Stimulated activated CD4-positive, alpha-beta T cell treated with anti-CD3 and anti-CD28 coated beads, Interleukin-4, amount 100 ng/mL, for 1 hour (primary cell): ENCODE measurements at places on chromosomes 7 and 10.

DNA sequence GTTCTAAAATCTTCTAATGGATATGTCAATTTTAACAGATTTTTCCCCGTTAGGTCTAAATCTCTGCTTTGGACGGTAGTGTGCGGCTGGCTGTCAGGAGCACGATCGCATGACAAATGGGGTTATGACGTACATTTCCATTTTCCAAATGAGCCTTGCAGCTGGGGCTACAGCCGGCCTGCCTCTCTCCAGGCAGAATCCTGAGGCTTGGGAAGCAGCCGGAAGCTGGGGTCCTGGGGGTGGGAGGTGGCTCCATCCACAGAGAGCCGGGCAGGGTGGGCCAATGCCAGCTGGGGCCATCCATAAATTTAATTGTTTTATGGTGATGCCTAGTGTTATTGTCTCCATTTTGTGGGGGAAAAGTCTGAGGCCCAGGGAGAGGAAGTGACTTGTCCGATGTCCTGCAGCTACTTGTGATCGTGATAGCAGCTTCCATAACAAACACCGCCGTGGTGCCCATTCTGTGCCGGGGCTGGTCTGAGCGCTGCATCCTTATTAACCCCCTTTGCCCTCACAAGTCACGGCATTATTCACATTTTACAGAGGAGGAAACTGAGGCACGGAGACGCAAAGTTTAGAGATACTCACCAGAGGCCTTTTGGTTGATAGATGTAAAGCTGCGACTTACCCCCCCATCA, 53.0 kb upstream of the EBF3 start:
- no peak for DNase-seq

DNA sequence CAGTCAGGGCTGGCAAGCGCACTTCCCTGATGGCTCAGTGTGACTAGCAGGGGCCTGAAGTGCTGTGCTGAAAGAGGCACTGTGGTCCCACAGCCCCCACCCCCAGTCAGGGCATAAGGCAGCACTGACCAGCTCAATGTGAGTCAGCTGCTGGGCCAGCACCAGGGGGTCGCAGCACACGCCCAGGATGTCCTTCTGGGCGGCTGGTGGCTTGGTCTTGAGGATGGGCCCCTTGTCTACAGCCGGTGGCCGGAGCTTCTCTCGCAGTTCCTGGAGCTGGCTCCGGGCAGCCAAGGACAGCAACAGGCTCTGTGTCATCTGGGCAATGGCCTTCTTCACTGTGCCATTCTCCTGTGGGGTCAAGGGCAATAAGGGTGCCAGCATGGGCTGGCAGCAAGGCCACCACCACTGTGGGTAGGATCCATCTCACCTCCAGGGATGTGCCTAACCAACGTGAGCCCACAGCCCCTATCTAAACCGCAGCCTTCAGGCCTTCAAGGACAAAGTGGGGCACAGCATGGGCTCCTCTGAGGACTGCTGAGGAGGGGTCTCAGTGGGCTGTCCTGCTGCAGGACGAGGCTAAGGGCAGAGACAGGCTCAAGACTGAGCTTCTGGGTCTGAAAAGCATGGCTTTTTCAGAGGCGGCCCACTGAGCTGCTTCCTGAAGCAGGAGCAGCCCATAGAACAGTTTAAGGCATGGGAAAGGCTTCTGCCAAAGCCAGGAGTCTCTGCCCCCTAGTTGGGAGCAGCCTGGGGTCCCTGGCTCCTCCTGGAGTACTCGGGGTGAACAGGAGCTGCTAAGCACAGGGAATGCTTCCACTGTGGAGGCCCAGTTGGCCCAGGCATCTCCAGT, 62.5 kb downstream of the CSGALNACT2 start:
- DNase-seq: no peak

GRCh38 chr7:135716677-135717238, 11.2 kb downstream of the SLC13A4 start:
- no peak for DNase-seq

DNA sequence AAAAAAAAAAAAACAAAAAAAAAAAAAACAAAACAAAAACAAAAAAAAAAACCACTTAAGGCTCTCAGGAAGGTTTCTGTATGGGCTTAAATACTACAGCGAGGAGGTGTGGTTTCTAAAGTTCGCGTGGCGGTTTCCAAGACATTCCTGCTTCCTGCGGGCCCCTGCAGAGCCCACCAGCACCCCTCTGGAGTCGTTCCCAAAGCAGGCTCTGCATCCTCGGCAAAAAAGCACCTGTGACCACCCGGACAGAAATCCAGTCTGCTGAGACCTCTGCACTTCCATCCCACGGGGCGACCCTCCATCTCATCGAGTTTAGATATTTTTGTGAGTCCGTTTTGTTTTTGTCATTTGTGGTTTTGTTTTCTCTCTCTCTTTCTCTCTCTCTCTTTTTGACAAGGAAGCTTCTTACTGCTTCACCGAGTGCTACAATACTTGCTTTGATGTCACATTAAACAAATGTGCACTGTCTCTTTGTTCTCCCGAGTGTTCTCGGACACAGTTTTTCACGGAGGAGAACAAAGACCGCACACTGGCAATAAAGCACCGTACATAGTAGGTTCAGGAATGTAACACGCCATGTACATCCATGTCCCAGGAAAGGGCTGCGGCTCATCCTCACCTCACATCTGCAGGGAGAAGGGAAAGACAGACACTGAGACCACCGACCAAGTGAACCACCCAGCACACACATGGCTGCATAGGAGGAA, 21.5 kb downstream of the PDGFA start:
- DNase-seq: no peak

DNA sequence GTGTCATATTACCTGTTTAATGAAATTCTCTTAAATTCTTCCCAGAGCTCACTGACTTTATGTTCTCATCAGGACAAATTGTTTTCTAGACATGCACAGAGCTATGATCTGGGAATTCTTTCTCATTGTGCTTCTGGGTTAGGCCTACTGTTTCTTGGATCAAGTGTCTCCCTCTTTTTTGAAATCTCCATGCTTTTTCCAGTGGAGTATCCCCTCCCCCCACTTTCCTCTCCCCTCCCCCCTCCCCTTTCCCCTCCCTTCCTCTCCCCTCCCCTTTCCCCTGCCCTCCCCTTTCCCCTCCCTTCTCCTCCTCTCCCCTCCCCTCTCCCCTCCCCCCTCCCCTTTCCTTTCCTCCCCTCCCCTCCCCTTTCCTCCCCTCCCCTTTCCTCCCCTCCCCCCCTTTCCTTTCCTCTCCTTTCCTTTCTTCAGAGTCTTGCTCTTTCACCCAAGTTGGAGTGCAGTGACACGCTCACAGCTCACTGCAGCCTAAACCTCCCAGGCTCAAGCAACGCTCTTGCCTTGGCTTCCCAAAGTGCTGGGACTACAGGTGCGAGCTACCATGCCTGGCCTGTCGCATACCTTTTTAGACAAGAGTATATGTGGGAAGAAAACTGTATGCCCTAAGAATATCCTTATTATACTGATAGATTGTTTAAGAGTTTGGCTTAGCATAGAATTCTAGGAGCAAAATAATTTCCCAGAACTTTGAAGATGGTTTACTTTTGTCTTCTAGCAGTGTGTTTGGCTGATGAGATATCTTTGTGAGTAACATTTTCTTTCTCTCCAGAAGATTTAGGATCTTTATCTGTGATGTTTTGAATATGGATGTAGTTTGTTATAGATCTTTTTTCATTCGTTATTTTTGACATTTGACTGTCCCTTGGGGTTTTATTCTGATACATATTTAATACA, 2.5 kb downstream of the DYNC2I1 start:
- no peak for DNase-seq
